GM06990 (cell line): ENCODE measurements at places on chromosomes 13 and 19.

- no peak for DNase-seq
These were observed 1.3 kb downstream of the SIRT6 start for GRCh38 chr19:4181053-4181508.

GRCh38 chr19:11767633-11768133 is 883 bp downstream of the ZNF441 start:
- DNase-seq, result peak; percentile 55

GRCh38 chr19:17829855-17830566 is 8.7 kb upstream of the INSL3 start:
- DNase-seq, result no peak

GRCh38 chr19:28244966-28245365 is 968.0 kb downstream of the UQCRFS1 start:
- no peak for DNase-seq

DNA sequence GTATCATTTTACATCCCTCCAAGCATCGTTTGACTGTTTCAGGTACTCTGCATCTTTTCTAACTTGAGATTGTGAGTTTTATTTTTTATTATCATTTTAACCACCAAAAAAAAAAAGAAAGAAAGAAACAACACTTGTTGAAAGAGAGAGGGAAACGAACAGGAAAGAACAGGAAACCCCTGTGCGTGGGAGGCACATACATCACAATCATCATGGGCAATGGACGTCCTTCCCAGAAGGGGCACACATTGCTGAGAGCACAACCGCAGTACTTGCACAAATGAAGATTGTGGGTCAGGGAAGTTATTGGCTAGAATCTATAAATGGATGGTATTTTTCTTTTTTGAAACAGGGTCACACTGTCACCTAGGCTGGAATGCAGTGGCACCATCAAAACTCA is 1.7 kb downstream of the CLC start:
- no peak for DNase-seq

DNA sequence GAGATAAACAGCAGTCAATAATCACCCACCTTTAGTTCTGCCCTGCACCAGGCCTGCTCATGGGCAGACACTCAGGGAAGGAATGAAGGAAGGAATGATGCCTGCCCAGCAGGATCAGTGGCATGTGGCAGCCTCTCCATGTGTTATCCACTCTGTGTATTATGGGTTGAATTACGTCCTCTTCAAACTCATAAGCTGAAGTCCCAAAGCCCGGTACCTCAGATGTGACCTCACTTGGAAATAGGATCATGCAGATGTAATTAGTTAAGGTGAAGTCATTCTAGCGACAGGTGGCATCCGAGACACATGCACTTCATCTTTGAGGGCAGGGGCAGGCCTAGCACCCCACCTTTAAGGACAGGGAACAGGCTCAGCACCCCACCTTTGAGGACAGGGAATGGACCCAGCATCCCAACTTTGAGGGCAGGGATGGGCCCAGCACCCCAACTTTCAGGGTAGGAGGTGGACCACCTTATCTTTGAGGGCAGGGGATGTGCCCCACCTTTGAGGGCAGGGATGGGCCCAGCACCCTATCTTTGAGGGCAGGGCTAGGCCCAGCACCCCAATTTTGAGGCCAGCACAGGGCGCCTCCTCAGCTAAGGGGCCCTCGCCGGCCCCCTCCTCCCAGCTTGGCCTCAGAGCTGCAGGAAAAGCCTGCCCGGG is 127.6 kb downstream of the URI1 start:
- DNase-seq, result no peak

DNA sequence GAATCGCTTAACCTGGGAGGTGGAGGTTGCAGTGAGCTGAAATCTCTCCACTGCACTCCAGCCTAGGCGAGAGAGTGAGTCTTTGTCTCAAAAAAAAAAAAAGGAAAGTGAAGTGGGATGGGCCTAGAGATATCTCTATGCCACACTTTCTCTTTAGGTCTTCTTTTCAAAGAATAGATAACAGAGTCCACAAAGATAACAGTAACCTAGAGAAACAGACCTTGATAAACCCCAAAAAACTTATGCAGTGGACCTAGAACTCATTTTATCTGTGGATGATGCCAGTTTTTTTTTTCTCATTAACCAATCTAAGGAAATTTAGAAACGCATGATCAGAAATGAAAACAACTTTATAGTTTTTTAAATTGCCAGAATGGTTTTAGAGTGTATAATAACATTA is 227.4 kb downstream of the LHFPL6 start:
- no peak for DNase-seq

- DNase-seq, result peak; percentile 57
These were observed 427 bp downstream of the ZNF160 start for GRCh38 chr19:53102756-53103233.

- no peak for DNase-seq
These were observed 183.2 kb upstream of the GPR12 start for GRCh38 chr13:26943748-26944147.

- DNase-seq, result no peak
These were observed 10.4 kb upstream of the ASF1B start for GRCh38 chr19:14146789-14147216.

DNA sequence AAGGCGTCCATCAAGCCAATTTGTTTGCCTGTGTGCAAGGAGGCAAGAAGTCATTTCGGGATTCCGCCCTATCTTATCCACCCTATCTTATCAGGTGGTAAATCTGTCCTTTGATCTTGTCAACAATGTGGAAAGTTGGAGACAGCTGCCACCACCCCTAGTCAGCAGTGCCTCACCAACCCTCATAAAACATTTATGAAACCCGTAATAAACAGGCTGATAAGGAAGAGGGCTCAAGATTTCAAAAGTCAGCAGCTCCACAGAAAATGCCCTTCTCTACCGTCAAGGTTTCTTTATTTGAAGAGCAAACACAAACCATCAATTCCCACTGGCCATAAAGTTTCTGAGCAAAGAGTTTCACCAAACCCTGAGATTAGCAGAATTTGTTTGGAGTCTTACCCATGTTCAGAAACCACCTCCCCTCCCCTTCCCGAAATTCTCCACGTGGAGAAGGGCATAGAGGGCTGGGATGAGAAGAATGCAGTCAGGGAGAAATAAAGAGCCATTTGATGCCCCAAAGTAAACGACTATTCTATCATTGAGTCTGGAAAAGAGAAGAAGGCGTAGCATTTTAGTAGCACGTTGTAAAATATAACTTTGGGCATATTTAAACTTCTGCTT is 196.0 kb upstream of the GPR12 start:
- DNase-seq, result no peak

DNA sequence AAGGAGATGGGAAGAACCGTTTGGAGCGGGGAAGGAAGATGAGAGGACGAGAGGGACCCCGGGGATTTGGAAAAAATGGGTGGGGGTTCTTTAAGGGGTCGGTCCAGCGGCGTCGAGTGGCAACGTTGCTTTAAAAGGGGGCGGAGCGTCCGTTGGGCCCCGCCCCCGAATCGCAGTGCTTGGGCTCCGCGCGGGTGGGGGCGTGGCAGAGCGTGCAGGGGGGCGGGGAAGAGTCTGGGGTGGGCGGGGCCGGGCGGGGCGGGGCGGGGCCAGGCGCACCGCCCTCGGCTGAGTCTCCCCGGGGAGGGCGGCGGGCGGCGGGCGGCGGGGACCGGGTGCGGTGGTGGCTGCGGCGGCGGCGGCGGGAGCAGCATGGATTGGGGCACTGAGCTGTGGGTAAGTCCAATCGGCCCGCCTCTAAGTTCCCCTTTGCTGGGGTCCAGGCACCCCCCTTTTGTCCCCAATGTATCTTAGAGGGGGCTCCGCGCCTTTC is at the start of gene TRIP10:
TSS of gene TRIP10 (plus strand) at position 291 of the 493 bp plus-strand sequence. CDS start at position 373, 82 bp downstream.
- DNase-seq, result peak; percentile 80

GRCh38 chr19:4229179-4229931 is at the start of gene EBI3:
EBI3 (plus strand) TSS chr19:4229523; CDS start chr19:4229551, 28 bp downstream.
- DNase-seq, result peak; percentile 89

GRCh38 chr13:109740121-109740520 is 46.3 kb downstream of the IRS2 start:
- no peak for DNase-seq

DNA sequence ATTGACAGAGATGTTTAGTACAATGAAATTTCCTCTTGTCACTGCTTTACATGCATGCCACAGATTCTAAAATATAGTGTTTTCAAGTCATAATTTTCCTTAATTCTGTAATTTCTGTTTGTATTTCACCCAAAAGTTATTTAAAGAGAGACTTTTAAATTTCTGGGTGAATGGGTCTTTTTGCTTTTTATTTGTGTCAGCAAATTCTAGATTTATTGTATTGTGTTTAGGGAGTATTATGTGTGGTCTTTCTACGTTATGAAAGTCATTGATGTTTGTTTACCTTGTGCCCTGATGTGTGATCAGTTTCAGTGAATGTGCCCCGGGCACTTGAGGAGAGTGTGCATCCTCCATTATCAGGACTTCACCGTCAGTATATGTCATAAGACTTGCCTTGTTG is 92.7 kb downstream of the SGCG start:
- no peak for DNase-seq

DNA sequence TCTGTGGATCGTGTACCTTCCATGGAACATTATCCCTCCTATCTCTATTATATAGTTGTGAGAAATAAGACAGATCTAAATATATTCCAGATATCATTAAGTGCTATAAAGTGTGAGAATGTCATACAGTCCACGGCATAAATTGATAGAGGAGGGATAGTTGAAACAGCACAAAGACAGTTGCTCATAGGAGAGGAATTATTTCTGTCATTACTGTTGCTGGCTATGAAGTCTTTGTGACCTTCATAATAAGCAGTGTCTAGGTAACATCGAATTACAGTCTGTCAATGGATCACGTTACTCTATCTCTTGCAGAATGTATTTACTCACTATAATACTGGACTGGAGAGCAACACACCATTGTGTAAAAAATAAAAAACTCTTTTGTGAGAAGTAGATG is 671.5 kb upstream of the PCDH20 start:
- no peak for DNase-seq

- peak; percentile 35 for DNase-seq
These were observed 920 bp upstream of the TIMM13 start for GRCh38 chr19:2428321-2428690.

- no peak for DNase-seq
These were observed 31.6 kb upstream of the GAS6 start for GRCh38 chr13:113895436-113895835.

GRCh38 chr13:112467236-112467635 is 91.1 kb downstream of the SPACA7 start:
- no peak for DNase-seq

DNA sequence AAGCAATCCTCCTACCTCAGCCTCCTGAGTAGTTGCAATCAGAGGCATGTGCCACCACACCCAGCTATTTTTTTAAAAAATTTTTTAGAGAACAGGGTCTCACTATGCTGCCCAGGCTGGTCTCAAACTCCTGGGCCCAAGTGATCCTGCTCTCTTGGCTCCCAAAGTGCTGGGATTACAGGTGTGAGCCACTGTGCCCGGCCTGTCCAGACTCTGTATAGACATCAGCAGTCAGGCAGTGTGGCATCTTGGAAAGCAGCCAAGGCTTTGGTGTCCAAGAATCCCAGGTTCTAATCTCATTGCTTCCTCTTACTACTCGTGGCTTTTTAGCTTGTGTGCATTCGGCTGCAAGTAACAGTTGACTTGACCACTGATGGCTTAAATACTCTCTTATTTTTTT is 43.4 kb downstream of the BICRA start:
- DNase-seq, result no peak

GRCh38 chr19:39502640-39503417 is 4.1 kb downstream of the DLL3 start:
- peak; percentile 89 for DNase-seq

DNA sequence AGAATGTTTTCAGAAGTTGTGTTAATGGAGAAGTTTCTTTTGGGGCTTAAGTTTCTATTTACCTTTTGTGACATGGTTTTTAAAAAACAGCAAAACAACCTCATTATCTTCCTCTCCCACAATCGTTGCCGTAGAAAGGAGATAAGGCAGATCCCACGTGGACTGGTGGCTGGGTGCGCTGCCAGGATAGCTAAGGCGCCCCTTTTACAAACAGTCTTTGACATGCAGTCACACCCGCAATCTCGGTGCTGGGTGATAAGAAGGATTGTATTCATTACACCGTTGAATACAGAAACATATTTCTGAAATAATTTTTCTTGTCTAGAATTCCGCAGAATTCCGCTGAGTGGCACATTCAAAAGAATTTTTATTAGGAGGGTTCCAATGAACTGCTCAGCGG is 271.1 kb downstream of the UQCRFS1 start:
- no peak for DNase-seq
